Hematopoietic multipotent progenitor cell treated with erythropoietin and hydrocortisone succinate and interleukin-3 and kit ligand, for 17 days (in vitro differentiated cells): ENCODE measurements at places on chromosomes 3 and 15.

DNA sequence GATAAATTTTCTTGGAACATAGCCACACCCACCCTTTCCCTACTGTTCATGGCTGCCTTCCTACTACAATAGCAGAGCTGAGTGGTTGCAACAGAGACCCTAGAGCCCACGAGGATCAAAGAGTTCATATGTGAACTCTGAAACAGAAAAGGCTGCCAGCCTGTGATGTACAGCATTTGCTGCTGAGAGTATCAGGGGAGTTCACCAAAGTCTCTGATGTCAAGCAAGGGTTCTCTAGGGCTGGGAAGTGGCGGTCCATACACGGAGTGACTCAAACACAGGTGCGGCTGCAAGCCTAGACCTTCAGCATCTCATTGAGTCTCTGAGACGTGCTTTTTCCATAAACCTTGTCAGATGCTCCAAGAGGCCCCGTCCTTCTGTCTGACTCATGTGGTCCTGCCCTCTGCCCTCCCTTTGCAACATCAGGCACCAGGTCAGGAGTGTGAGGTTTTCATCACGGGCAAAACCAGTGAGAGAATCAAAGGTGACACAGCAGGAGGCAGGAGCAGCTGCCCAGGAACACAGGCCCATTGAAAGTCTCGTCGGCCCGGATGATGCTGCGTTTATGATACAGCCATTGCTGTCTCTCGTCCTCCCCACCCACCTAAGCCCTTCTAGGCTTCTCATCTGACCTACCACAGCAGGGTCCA is 42.9 kb downstream of the PCSK6 start:
- peak; percentile 43 for DNase-seq

DNA sequence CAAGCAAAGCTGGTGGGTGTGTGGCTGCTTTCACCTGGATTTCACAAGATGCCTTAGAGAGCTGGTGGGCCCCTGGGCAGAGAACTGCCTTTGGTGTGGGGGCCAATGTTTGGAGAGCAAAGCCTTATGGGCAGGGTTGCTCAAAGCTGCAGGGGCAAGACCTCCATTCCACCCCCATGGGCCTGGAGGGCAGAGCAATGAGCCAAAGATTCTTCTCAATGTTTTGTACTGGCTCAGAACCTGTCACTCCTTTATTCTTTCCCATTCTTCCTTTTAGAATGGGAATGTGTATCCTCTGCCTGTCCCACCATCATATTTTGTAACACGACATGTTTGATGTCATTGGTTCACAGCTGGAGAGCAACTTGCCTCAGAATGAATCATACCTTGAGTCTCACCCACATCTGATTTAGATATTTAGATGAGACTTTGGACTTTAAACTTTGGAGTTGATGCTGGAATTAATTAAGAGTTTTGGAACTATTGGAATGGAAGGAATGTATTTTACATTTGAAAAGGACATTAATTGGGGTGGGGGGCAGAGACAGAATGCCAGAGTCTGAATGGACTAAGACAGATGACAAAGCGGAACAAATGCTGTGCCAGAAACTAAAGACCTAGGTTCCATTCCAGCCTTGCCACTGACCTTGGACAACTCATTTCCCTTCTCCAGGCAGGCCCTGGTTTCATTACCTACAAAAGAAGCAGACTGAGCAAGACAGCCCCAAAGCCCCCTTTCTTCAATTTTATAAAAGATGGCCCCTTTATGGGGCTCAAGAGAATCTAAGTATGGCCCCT is 72.9 kb downstream of the DAPK2 start:
- DNase-seq, result no peak

DNA sequence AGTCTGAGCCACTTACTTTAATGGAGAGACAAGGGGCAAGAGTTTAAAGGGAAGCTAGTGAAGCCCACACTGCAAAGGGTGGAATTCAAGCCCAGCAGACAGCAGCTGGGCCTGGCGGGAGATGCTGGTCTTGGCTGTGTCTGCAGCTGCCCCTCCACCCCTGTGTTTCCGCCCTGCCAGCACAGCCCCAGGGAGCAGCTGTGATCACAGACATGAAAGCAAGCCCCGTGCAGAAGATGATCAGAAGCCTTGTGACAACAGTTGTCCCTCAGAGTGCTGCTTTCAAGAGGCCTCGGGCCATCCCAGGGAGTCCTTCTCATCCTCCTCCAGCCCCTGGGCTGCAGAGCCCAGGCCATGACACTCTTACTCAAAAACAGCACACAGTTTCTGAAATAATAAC is 24.1 kb upstream of the SLC6A1 start:
- no peak for DNase-seq

DNA sequence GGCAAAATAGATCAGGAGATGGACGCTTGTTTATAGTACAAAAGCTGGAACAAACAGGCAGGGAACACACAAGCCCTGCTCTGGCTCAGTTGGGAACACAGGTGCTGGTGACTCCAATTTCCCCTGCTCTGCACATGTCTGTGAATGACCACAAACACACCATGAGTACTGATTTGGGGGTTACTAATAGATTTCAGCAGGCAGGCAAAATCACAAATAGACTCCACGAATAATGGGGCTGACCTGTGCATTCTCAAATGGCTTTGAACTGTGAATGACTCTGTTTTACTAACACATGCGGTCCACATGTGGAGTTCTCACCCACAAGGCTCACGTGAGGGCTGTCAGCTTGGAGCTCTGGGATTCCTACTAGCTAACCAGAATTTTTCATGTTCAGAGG is 3.9 kb downstream of the RTP3 start:
- no peak for DNase-seq
